ENCODE measurements at places on chromosomes 4 and X.

- no peak for DNase-seq
Observed at GRCh38 chr4:143512978-143513313, 556 bp upstream of the SMARCA5 start.

DNA sequence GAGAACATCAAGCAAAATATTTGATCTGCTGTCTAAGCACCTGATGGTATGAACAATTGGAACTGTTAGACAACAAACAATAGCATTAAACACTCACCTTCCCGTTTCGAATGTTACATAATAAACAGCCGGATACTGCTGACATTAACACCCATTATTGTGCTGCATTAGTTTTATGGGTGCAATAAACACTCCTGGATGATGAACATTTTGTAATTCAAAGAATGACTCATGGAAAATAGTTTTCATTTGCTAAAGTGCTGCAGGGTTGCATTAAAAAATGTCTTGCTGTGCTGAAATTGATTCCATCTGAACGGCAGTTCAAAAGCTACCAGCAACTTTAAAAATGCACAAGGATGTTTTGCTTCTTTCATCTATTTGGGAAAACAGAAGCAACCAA is 100.8 kb upstream of the SORBS2 start:
- no peak for DNase-seq

DNA sequence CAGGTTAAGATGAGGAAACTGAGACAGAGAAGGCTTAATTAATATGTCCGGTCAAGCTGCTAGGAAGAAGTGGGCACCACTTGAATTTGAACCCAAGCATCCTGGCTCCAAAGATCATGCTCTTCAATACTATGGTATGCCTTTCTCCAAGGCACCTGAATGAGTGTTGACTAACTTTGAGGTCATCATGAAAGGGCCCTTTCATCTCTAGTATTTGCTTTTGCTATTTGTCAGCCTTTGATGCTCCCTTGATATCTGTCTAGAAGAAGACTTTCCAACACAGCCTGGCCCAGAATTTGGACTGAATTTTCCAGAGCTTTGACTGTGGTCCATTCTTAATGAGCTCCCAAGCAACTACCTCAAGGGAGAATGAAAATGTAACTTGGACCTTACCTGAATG is 179.1 kb upstream of the DKK2 start:
- no peak for DNase-seq

GRCh38 chr4:7788694-7789425 is 150.8 kb downstream of the AFAP1 start:
- DNase-seq, result no peak

DNA sequence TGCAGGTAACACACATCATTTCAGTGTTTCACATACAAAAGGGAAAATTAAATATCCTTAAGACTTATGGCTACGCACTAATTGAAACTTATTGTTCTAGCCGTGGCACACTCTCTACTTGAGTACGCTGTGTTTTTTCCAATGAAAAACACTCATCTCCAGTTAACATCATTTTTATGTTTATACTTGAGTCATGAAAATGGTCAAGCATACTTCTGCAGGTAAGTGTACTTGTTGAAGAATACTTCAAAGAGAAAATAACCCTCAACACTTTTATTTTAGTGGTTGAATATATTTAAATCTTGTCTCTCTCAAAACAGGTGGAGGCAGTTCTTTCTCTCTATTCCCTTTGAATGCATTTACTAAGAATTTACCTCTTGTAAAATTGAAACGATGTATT is 538.7 kb upstream of the PCDH7 start:
- DNase-seq, result no peak

- no peak for DNase-seq
Observed at GRCh38 chr4:98433691-98434090, 172.5 kb downstream of the RAP1GDS1 start.

DNA sequence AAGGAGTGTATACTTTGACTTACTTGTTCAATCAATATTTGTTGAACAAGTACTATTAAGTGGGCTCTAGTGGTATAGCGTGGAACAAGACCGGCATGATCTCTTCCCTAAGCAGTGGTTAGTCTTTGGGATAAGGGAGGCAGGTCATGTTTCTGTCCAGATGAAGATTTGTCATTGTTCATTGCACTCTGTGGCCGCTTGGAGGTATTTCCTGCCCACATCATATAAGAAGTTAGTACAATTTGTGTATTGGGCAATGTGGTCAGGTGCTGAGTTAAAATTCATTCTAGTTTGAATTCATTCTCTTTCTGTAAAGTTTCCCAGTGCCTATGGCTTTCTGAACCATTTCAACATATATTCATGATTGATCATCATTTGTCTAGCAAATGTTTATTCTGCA is 101.1 kb upstream of the SHISA3 start:
- no peak for DNase-seq

- no peak for DNase-seq
Observed at GRCh38 chr4:38071801-38072431, 111.7 kb downstream of the PTTG2 start.

DNA sequence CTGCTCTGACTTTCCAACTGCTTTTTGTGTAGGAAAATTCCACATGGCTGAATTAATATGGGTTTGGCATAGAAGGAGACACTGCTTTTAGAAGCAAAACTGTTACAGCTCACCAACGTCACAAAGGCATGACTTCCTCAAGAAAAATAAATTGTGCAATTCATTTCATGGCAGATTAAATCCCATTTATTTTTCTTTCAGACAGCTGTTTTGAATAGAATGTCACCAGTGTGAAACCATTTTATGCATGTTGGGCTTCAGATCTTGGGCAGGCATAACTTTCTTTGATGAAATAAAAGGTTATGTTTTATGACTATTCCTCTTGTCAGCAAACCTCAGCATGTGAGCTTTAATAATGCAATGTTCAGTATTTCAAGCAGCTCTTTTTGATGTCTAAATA is 542.8 kb downstream of the GALNTL6 start:
- no peak for DNase-seq

- DNase-seq, result no peak
Observed at GRCh38 chrX:149916745-149917392, 12.5 kb upstream of the HSFX4 start.

GRCh38 chr4:8252301-8253173 is 17.0 kb upstream of the HTRA3 start:
- no peak for DNase-seq

DNA sequence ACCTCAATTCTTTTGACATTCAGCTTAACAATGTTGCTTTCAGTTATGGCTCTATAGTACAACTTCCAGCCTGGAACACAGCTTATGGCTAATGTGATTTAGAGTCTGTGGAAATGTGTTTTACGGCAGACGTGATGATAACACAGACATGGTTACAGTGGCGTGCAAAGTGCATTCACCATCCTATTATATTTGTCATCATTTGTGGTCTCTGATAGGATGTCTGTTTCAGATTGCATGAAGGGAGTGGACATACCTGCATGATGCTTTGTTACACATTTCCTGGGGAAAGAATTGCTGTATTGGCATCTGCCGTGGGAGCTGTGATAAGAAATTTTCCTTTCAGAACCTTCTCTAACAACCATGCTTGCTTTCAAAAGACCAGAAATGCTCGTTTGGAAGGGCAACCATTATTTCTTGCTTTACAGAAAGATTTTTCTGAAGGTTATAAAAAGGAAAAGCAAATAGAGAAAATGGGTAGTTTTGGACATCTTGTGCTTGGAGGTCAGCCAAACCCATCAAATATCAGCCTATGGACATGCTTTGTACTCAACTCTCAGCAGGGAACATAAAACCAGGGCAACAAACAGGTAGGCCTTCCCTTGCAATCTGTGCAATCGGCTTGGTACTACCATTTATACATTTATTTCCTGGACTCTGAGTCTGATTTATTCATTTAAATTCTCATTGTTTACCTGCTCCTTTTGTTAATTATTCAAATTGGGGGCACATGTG is 273.9 kb downstream of the TLL1 start:
- DNase-seq, result no peak

Measured in transverse colon (tissue), 4 donors.